ENCODE measurements at places on chromosomes 2 and 18.

- no peak for DNase-seq
These were observed 35.9 kb downstream of the SPRED2 start for GRCh38 chr2:65396348-65397026.

- DNase-seq: no peak
These were observed 23.2 kb downstream of the PLCL1 start for GRCh38 chr2:197827618-197828017.

DNA sequence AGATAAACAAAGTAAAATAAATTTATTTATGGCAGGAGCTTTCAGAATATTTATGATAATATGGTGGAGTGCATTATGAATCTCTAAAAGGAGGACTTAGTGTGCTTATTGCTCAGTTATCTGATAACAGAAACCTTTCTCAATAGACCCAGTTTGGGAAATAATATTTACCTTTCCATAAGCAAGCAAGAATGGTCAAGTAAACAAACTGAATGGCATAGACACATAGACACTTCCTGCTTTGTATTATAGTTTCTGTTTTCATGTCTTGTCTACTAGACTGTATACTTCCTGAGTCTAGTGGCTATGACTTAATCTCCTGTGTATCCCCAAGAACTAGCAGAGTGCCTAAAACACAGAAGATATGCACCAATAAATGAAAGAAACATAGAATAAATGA lies 87.8 kb downstream of the UPP2 start:
- DNase-seq: no peak

GRCh38 chr2:156511122-156511521 lies 74.9 kb downstream of the GPD2 start:
- no peak for DNase-seq

GRCh38 chr2:151472966-151473365 lies 63.3 kb downstream of the RIF1 start:
- DNase-seq: no peak

DNA sequence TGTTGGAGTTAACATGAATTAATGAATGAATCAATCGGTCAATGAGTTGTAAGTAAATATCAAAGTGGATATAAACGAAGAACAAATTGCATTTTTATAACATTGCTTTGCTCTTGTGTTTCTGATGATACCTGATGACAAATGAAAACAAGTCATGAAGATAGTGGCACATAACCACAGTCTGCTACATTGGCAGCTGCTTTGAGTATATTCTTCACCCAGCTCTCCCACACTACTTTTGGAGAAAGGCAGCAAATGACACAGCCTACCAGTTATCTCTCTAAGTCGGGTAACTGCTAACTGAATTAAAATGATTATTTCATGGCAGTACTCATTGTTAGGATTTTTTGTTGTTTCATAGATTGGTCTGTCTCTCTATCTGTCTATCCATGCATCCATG lies 76.8 kb downstream of the COL5A2 start:
- DNase-seq: no peak

- no peak for DNase-seq
These were observed 76.2 kb downstream of the TPO start for GRCh38 chr2:1489486-1489885.

DNA sequence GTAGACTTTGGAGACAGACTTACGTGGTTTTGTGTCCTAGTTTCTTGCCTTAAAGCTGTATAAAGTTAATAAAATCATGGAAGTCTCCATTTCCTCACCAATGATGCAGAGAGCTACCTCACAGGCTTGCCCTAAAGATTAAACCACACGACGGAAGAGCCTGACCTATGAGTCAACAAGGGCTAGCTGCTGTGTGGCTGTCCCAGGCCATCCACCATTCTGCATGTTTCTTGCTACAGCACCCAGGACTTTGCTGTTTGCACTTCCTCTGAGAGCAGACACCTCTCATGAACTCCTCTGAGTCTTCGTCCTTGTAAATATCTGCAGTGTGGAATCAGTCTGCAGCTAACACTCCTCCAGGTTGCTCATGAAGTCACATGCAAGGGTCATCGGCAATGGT lies 160.0 kb upstream of the TRIB2 start:
- no peak for DNase-seq

DNA sequence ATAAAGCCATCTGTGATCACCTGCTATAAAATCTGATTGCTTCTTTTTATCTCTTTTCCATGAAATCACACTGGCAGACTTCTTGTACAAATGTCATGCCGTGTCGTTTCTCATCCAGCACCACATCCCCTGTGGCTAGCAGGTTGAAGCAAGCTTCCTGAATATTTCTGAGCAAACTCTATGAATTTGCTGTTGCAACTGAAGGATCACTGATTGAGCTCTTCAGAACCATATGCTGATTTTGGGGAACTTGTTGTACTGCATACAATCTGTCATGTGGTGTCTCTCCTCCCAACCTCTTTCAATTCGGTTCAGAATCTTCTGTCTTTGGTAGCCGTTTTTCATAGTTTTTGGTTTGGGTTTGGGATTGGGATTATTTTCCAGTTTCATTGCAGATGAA lies 57.7 kb upstream of the RBMS1 start:
- DNase-seq: no peak

DNA sequence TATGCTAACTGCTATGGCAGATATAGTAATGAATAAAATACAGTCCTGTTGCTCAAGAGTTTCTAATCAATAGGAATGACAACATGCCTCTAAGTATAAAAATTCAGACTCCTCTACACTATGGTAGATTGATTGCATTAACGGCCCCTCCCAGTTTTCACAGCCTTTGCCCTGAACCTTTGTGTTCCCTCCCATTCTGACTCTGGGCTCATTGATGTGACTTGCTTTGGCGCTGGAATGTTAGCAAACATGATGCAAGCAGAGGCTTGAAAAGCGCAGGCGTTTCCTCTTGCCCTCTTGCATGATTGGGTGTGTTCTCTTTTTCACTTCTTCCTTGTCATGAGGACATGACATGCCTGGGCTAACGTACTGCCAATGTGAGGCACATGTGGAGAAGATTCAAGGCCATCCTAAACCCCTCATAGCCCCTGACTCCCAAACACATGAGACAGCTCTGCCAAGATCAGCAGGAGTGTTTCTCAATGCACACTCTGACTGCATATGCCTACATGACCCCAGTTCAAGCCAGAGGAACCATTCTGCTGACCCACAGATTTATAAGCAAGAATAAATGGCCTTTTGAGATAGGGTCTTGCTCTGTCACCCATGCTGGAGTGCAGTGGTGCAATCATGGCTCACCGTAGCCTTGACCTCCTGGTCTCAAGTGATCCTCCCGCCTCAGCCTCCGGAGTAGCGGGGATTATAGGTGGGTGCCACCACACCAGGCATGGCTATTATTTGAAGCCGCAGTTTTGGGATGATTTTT lies 49.7 kb upstream of the CD28 start:
- no peak for DNase-seq

DNA sequence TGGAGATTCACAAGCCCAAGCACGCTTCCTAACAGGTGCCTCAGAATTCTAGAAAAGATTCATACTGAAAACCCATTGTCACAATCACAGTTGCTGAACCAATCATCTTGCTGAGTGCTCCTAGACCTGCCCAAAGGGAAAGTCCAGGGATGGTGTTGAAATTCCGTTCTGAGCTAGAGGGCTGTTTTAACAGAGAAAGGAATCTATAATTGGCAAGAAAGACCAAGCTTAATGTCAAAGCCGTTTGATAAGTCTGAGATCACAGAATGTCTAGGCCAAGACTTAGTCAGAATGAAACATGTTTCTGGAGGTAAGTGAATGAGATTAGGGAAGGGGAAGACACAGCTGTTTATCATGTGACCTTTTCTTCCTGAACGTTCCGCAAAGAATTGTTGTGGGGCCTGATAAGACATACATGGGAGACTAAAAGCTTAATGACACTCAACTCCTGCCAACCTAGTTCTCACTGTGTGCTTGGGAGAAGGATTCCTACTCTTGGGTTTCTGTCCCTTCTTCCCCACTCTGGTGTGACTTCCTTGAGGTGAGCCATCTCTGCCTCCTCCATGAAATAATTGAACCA lies 27.5 kb downstream of the PMAIP1 start:
- no peak for DNase-seq

DNA sequence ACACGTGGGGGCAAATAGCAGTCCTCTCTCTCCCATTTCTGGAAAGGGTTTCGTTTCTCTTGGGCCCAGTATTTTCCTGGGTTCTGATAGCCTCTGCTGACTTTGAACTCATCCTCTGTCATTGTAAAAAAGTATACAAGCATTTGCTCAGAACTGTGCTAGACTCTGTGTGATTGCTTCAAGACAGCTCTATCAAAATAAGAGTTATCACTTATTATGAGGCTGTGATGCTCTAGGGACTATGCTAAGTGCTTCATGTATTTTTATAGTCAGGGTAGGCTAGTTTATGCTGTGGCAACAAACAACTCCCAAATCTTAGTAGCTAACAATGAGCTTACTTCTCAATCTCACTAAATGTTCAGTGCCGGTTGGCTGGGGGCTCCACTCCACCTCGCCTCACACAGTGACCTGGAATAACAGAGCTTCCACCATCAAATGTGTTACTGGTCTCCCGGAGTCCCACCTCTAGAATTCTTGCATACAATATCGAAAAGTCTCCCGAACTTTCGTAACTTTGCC lies 110.8 kb upstream of the CDC42EP3 start:
- no peak for DNase-seq

- DNase-seq: no peak
These were observed 740.4 kb upstream of the CELF4 start for GRCh38 chr18:38305961-38306360.

GRCh38 chr2:59584958-59585357 lies 968.5 kb downstream of the BCL11A start:
- no peak for DNase-seq

DNA sequence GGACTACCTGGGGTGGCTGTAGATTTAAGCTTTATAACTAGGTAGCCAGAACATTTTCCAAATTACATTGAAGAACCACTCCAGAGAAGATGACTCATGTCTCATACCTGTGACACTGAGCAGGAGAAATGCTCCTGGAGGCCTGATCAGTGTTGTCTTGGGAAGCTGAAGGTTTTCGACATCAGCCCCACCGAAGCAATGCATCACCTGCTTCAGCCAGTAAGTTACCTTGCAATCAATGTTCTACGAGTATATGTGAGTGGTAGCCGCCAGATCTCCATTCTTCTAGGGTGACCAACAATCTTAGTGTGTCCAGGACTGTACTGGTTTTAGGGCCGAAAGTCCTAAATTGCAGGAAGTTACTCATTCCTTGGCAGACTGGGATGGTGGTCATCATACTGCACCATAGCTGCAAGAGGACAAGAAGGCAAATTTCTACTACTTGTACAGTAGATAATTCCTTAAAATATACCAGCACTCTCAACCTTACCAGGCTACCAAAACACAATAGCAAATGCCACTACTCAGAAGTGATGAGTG lies 109.3 kb upstream of the LINC00305 start:
- DNase-seq: no peak

DNA sequence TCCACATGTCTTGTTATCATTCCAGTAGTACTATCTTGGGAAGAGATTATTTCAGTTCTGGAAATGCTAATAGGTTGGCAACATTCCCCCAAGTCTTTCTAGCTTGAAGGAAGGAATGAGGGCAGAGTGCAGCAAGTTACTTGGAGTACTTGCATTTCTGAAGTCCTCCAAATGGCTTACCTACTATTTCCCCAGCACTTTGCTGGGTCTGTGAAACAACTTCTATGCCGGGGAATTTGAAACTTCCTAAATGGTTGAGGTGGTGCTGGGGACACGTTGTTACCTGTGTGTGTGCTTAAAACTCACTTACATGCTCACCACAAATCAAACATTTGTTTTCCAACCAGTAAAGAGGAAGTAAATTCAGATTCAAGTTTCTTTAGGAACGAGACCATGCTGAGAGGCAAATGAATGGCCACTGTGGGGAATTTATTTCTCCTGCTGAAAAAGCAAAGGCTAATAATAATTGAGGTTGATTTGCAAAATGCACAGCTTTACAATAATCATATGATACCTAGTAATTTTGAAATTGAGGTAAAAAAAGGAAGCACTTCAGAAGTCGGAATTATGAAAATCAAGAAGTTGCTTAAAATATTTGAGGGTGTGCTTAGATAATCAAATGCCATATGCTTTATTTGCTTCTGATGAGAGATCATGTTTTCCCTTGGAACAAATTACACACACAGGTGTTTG lies 1167.7 kb upstream of the ZEB2 start:
- DNase-seq: no peak

DNA sequence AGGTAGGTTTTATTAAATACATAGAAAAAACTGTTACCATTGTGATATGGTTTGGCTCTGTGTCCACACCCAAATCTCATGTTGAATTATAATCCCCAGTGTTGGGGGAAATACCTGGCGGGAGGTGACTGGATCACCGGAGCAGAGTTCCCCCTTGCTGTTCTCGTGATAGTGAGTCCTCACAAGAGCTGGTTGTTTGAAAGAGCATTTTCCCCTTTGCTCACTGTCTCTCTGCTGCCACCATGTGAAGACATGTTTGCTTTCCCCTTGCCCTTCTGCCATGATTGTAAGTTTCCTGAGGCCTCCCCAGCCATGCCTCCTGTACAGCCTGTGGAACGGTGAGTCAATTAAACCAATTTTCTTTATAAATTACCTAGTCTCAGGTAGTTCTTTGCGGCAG lies 352.7 kb upstream of the SLC39A10 start:
- DNase-seq: no peak

GRCh38 chr2:146461068-146461467 lies 1383.8 kb upstream of the ACVR2A start:
- DNase-seq: no peak

GRCh38 chr18:79260023-79260422 lies 135.7 kb upstream of the NFATC1 start:
- DNase-seq: no peak

- DNase-seq: no peak
These were observed 22.1 kb upstream of the MAP2 start for GRCh38 chr2:209401788-209402187.

GRCh38 chr2:179790235-179791217 lies 70.9 kb downstream of the ZNF385B start:
- no peak for DNase-seq

DNA sequence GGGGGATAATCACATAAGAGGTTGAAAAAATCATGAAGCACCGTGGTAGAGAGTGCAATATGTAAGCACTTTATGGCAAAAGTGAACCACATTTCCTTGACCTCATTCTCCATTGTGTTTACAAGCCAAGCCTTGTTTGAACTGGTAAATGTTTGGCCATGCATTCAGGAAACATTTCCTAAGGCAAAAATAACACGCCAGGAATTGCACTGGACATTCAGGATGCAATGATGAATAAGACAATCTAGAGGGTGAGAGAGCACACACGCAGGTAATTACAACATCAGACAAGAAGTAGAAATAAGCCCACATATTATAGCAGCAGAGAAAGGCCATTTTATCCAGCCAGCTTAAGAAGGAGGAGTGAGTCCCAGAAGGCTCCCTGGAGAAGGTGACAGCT lies 218.0 kb upstream of the OSR1 start:
- DNase-seq: no peak

All from activated CD4-positive, alpha-beta T cell treated with anti-CD3 and anti-CD28 coated beads for 1 hour (primary cell).